ENCODE measurements at places on chromosomes 11 and 22. TPM values are rescaled to one million over a fixed set of nuclear protein-coding genes. Genes with fewer than 3 reads are reported as not detected.

GRCh38 chr11:93219440-93219839, 21.6 kb upstream of the SLC36A4 start:
- H3K36me3 ChIP-seq: no peaks in the 10 kb centered on the region
- H3K27ac ChIP-seq: no peak overlapping the region
- H3K27me3 ChIP-seq: peaks cover 48% of the 10 kb centered on the region

DNA sequence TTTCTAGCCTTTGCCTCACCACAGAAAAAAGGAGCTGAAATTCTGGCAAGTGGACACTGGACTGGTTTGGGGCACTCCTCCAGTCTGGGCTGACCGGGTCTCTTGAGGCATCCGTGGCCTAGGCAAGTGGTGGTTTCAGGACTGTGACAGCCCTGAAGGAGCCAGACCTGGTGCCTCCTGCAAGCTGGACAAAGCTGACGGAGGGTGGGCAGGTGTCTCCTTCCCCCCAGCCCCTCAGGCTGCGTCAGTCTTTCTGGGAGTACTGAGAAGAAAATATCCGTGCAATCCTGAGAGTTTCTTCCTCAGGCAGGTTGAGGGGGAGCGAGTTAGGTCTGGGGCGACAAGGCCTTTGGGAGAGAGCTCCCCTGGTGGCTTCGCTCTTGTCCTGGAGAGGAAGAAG, 4.3 kb upstream of the UCP3 start:
- peaks cover 3% of the 10 kb centered on the region for H3K4me1 ChIP-seq
- H3K27me3 ChIP-seq: no peaks in the 10 kb centered on the region

The PGA3 gene
- total RNA-seq: not detected

DNA sequence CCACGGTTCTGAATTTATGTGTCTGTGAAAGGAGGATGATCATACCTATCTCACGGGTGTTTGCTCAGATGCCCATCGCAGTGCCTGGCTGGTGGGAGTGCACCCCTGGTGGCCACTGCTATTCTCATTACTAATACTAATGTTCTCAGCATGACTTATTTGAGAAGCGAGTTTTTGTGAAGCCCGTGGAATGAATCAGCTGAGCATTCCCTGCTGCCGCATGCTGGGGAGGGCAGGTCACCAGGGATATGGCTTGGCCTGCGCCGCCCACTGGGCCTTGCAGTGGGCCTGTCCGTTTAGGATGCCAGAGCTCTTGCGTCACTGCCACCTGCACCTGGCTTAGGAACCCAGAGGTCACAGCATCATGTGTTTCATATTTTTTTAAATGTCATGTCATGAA, 16.9 kb downstream of the CTTN start:
- peak; percentile 15 for DNase-seq
- H3K4me3 ChIP-seq: no peak overlapping the region
- H3K36me3 ChIP-seq: peaks cover 81% of the 10 kb centered on the region
- H3K4me1 ChIP-seq: no peaks in the 10 kb centered on the region
- H3K27ac ChIP-seq: no peak overlapping the region

- no peak for DNase-seq
- H3K27ac ChIP-seq: no peak overlapping the region
- no peaks in the 10 kb centered on the region for H3K36me3 ChIP-seq
- no peaks in the 10 kb centered on the region for H3K4me1 ChIP-seq
- H3K4me3 ChIP-seq: peak overlapping the region; percentile 73
- no peaks in the 10 kb centered on the region for H3K27me3 ChIP-seq
Observed at GRCh38 chr11:9263840-9264315, 1.3 kb downstream of the DENND5A start.

The DMC1 gene
- not detected for total RNA-seq

DNA sequence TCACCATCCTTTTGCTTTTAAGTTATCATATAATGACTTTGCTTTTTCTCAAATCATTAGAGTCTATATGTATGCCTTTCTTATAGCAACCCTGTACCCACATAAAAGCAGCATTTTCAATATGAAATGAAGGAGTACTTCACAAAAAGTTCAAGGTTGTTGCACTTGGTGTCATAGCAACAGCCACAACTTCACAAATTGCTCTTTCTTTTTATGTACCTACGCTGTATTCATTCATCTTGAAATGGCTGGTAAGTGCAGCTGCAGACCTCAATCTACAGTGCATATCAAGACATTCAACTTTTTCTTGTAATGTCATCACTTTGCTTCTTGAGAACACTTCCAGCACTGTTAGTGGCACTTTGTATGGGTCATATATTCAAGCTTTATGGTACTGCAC, 18.6 kb downstream of the CWC15 start:
- peaks cover 3% of the 10 kb centered on the region for H3K36me3 ChIP-seq
- DNase-seq: no peak
- H3K4me1 ChIP-seq: no peaks in the 10 kb centered on the region
- no peak overlapping the region for H3K4me3 ChIP-seq

DNA sequence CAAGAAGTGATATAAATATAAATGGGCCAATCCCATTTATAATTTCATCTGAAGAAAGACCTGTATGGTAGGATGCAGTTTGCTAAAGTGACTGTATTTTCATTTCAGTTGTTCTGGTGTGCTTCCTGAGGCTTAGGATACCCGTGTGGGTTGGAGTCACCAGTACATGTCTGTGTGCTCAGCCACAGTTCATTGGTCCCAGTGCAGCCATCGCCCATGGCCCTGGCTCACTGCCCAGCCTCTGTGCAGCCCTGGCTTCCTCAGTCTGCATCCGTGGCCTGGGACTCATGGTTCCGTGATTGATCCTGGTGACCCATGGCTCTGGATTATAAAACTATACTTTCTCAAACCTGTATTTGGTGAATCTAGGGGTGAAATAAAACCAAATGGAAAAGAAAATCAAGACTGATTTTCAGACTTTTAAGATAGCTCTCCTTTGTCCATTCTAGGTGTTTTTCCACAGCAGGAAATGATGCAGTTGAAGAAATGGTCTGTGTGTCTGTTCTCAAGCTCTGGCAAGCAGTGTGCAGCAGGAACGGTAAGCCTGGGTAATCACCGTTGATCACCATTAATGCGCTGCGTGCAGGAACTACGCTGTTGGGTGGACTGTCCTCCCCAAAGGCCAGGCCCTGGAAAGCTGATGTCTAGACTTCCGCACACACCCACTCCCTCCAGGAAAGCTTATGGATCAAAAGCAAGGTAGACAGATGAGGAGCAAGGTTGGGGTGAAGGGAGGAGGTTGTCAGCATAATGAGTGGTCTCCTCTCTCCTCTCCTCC, 27.2 kb downstream of the TTC12 start:
- no peaks in the 10 kb centered on the region for H3K4me1 ChIP-seq
- no peak overlapping the region for H3K4me3 ChIP-seq
- H3K27me3 ChIP-seq: no peaks in the 10 kb centered on the region
- peaks cover 7% of the 10 kb centered on the region for H3K36me3 ChIP-seq
- no peak overlapping the region for H3K27ac ChIP-seq

The RGL4 gene
- not detected for total RNA-seq

The KCNE3 gene
- total RNA-seq: 0.73 TPM

GRCh38 chr22:49356428-49356827, 471.2 kb downstream of the BRD1 start:
- H3K27me3 ChIP-seq: peaks cover 81% of the 10 kb centered on the region
- no peak overlapping the region for H3K4me3 ChIP-seq
- H3K4me1 ChIP-seq: no peaks in the 10 kb centered on the region
- DNase-seq: no peak

DNA sequence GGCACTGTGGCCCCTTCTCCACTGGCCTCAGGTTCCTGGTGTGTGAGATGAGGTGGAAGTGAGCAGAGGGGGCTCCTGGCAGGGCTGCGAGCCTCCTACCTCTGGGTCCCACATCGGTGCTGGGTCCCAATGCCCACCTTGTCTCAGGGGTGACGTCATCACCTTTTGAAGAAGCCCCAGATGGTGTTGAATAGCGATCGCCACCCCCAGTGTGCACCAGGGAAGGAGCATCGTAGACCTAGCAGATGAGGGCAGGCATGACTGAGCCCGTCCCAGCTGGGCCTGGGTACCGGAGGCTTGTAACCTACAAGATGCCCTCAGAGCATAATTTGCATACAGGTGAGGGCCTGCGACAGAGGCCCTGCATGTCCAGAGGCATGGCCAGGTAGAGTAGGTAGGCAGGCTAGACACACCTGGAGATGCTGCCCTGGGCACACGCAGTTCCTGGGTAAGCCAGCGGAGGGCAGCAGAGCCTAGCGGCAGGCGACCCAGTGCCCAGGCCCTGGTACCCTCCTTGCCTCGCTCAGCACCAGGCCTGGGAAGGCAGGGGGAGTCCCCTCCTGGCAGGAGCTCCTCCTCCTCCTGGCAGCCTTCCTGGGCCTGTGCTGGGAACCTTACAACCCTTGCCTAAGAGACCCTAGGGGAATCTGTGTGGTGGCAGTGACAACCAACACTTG, 52.5 kb downstream of the TPCN2 start:
- no peaks in the 10 kb centered on the region for H3K36me3 ChIP-seq
- peak; percentile 95 for DNase-seq
- no peak overlapping the region for H3K4me3 ChIP-seq
- no peak overlapping the region for H3K27ac ChIP-seq
- peaks cover 17% of the 10 kb centered on the region for H3K4me1 ChIP-seq
- no peaks in the 10 kb centered on the region for H3K27me3 ChIP-seq

The YAP1 gene
- total RNA-seq: 104 TPM

DNA sequence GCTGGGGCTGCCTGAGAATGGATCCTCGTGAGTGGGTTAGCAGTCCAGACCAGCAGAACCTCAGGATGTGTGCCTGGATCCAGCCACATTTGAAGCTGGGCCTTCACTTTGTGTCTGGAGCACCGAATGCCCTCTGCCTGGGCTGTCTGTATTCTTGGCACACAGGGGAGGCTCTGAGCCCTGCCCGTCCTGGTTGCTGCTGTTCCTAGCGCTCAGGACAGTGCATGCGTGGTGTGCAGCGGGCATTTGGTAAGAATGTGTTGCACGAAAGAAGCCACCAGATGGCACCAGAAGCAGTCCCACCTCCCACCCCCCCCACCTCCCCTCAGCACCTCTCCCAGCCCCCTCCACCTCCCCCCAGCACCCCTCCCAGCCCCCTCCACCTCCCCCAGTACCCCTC, 4.1 kb upstream of the MAPK11 start:
- no peak overlapping the region for H3K27ac ChIP-seq
- H3K27me3 ChIP-seq: no peaks in the 10 kb centered on the region
- H3K36me3 ChIP-seq: peaks cover 22% of the 10 kb centered on the region
- DNase-seq: peak; percentile 58

The OR56A1 gene
- not detected for total RNA-seq

The OR51I1 gene
- not detected for total RNA-seq

The PGR gene
- total RNA-seq: not detected

GRCh38 chr11:109795234-109795633, 298.0 kb upstream of the ZC3H12C start:
- H3K27ac ChIP-seq: no peak overlapping the region
- H3K36me3 ChIP-seq: no peaks in the 10 kb centered on the region
- H3K27me3 ChIP-seq: peaks cover 31% of the 10 kb centered on the region
- no peaks in the 10 kb centered on the region for H3K4me1 ChIP-seq
- H3K4me3 ChIP-seq: no peak overlapping the region

- DNase-seq: peak; percentile 62
- no peaks in the 10 kb centered on the region for H3K36me3 ChIP-seq
- peaks cover 27% of the 10 kb centered on the region for H3K4me1 ChIP-seq
- H3K27me3 ChIP-seq: no peaks in the 10 kb centered on the region
- peak overlapping the region; percentile 83 for H3K27ac ChIP-seq
- H3K4me3 ChIP-seq: peak overlapping the region; percentile 91
Observed at GRCh38 chr22:43956805-43957463, 1.7 kb downstream of the SAMM50 start.

- no peak overlapping the region for H3K4me3 ChIP-seq
- DNase-seq: no peak
- no peaks in the 10 kb centered on the region for H3K36me3 ChIP-seq
- no peaks in the 10 kb centered on the region for H3K27me3 ChIP-seq
Observed at GRCh38 chr11:12358302-12359188, 18.8 kb upstream of the PARVA start.

- H3K27ac ChIP-seq: no peak overlapping the region
- DNase-seq: no peak
- H3K4me3 ChIP-seq: no peak overlapping the region
Observed at GRCh38 chr11:86765203-86765602, 35.1 kb upstream of the PRSS23 start.

The OR10D3 gene
- 0.15 TPM for total RNA-seq

The C22orf23 gene
- total RNA-seq: 0.69 TPM
